ENCODE measurements at places on chromosomes 3 and 15. TPM values are rescaled to one million over a fixed set of nuclear protein-coding genes. Genes with fewer than 3 reads are reported as not detected.

DNA sequence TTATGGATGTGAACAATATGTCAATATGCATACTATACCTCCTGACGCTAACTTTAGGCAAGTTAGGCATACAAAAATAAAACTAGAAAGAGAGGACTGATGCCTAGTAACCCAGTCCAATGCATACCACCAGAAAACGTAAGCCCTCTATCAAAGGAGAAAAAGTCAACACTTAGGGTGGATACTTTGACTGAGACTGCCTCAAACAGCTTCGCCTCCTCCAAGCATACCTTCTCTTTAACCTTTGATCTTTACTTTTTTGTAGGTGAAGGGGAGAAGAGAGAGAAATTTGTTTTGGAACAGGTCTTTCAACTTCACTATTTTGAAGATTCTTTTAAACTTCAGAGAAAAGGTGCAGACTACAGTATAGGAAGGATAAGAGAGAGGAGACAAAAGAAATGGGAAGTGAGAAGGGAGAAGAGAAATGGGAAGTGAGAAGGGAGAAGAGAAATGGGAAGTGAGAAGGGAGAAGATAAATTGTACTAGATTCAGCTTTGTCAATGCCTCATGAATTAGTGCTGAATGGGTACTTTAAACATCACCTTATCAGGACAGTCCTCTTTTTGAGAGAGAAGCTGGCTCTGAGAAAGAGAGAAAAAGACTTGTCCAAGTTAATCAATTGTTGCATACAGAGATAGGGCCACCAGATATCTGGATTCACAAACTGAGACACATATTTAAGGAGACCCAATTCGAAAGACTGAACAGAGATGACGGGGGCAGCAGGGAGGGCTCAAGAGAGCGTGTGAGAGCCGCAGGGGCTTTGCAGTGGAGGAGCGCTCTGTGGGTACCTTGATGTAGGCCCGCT is 1.0 kb downstream of the P3H2 start:
- DNase-seq: no peak
- peaks cover 5% of the 10 kb centered on the region for H3K4me1 ChIP-seq
- H3K4me3 ChIP-seq: no peak overlapping the region
- no peaks in the 10 kb centered on the region for H3K36me3 ChIP-seq

GRCh38 chr15:39199076-39199475 is 381.8 kb upstream of the THBS1 start:
- no peak for DNase-seq
- no peak overlapping the region for H3K4me3 ChIP-seq
- H3K4me1 ChIP-seq: no peaks in the 10 kb centered on the region

GRCh38 chr3:52253314-52254304 is 8.1 kb downstream of the PPM1M start:
- peak; percentile 92 for DNase-seq
- H3K27me3 ChIP-seq: no peaks in the 10 kb centered on the region
- H3K4me1 ChIP-seq: peaks cover 29% of the 10 kb centered on the region
- H3K36me3 ChIP-seq: peaks cover 13% of the 10 kb centered on the region
- peak overlapping the region; percentile 72 for H3K27ac ChIP-seq

The SCN11A gene
- 0.24 TPM for total RNA-seq

- DNase-seq: no peak
- H3K4me1 ChIP-seq: no peaks in the 10 kb centered on the region
- H3K36me3 ChIP-seq: no peaks in the 10 kb centered on the region
These were observed 855.3 kb downstream of the MCTP2 start for GRCh38 chr15:95086531-95087252.

The PPM1L gene
- total RNA-seq: 11.4 TPM

GRCh38 chr3:35663471-35663870 is 24.1 kb downstream of the ARPP21 start:
- peaks cover 3% of the 10 kb centered on the region for H3K4me1 ChIP-seq
- DNase-seq: no peak
- H3K27me3 ChIP-seq: no peaks in the 10 kb centered on the region
- H3K27ac ChIP-seq: no peak overlapping the region

GRCh38 chr3:124174476-124174875 is 182.6 kb upstream of the ROPN1 start:
- no peaks in the 10 kb centered on the region for H3K36me3 ChIP-seq
- no peaks in the 10 kb centered on the region for H3K27me3 ChIP-seq
- H3K4me3 ChIP-seq: no peak overlapping the region
- no peaks in the 10 kb centered on the region for H3K4me1 ChIP-seq
- DNase-seq: no peak

The IL12A gene
- 4.3 TPM for total RNA-seq

- DNase-seq: no peak
- H3K4me1 ChIP-seq: no peaks in the 10 kb centered on the region
- no peak overlapping the region for H3K27ac ChIP-seq
- no peaks in the 10 kb centered on the region for H3K36me3 ChIP-seq
- H3K27me3 ChIP-seq: no peaks in the 10 kb centered on the region
- no peak overlapping the region for H3K4me3 ChIP-seq
These were observed 988.7 kb downstream of the NTRK3 start for GRCh38 chr15:87267798-87268197.

The PRSS50 gene
- total RNA-seq: 0.10 TPM

DNA sequence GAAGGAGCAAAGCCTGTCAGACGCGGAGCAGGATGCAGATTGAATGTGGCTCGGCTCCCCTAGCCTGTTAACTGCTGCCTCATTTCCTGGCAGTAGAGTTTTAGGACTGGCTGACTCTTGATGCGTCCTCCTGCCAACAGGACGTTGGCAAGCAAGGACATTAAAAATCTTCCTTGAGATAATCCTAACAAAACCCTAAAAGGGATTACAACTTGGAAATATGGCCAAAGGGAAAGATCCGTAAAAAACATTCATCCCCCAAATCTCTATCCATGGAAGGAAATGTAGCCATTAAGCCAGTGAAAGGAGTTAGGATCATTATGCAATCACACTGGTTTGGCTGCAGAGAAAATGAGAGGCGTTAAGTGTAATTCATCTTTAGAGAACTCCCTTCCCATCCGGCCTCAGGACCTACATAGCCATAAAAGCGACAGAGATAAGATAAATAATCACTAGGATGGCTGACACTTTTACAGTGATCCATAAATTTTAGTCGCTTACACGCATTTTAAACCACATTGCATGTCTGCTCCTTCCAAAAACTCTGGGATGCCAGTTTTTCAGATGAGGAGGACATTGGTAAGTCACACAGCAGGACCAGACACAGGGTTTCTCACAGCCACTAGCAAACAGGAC is 44.5 kb upstream of the C3orf80 start:
- H3K36me3 ChIP-seq: no peaks in the 10 kb centered on the region
- no peak for DNase-seq
- no peaks in the 10 kb centered on the region for H3K4me1 ChIP-seq
- no peak overlapping the region for H3K4me3 ChIP-seq
- no peak overlapping the region for H3K27ac ChIP-seq
- no peaks in the 10 kb centered on the region for H3K27me3 ChIP-seq

DNA sequence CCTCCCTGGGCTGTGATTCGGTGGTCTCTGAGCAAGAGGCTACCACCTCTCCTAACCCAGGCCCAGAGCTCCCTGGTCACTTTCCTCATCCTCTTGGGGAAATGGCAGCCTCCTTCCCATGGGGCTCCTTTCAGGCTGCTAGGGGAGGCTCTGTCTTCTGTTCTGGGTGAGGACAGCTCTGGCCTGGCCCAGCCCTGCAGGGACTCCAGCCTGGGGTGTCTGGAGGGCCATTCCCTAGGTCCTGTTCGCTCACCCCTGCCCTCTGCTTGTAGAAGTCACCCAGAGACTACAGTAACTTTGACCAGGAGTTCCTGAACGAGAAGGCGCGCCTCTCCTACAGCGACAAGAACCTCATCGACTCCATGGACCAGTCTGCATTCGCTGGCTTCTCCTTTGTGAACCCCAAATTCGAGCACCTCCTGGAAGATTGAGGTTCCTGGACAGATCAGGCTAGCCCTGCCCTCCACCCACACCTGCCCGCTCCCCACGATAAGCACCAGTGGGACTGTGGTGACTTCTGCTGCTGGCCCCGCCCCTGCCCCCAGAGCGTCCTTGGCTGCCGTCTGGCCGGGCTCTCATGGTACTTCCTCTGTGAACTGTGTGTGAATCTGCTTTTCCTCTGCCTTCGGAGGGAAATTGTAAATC is 30.9 kb downstream of the PRKCD start:
- no peak overlapping the region for H3K4me3 ChIP-seq
- peak; percentile 47 for DNase-seq
- peaks cover 69% of the 10 kb centered on the region for H3K4me1 ChIP-seq
- no peaks in the 10 kb centered on the region for H3K27me3 ChIP-seq
- peak overlapping the region; percentile 25 for H3K27ac ChIP-seq

Measured in B cell (primary cell).